IMR-90 (cell line): ENCODE measurements at places on chromosomes 2 and 18. TPM values are rescaled to one million over a fixed set of nuclear protein-coding genes. Genes with fewer than 3 reads are reported as not detected.

DNA sequence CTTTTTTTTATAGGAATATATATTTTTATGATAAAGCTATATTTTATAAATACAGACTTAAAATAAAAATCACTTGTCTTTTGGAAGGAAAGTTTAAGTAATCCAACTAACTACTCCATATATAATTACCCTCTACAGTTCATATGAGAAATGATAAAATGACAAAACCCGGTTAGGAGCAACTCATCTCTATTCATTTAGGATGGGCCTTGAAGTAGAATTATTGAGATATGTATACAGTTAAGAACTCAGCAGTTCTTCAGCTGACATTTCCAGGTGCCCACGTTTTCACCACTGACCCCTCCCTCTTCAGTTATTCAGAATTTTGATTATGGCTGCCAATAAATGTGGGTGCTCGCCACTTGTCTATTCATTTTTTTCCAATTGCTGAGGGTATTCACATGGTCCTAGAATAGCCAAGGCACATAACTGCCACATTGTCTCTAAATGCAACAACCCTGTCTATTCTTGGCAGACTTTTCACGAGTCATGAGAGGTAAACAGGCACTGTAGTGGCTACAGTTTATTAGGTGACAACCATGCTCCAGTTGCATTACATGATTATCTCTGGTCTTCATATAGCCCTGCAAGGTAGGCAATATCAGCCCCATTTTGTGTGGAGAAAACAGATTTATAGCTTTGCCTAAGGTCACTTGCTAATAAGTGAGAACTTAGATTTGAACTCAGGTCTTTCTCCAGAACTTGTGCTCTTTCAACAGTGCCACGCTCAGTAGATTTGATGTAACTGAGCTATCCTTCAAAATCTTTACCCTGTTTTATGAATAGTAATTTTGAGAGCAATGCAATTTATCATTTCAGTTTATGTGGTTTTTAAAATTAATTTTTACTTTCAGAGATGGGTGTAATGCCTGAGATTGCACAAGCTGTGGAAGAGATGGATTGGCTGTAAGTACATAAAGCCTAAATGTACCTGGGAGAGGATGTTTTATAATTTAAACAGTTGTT, 2.9 kb downstream of the DDX1 start:
- no peak for DNase-seq

DNA sequence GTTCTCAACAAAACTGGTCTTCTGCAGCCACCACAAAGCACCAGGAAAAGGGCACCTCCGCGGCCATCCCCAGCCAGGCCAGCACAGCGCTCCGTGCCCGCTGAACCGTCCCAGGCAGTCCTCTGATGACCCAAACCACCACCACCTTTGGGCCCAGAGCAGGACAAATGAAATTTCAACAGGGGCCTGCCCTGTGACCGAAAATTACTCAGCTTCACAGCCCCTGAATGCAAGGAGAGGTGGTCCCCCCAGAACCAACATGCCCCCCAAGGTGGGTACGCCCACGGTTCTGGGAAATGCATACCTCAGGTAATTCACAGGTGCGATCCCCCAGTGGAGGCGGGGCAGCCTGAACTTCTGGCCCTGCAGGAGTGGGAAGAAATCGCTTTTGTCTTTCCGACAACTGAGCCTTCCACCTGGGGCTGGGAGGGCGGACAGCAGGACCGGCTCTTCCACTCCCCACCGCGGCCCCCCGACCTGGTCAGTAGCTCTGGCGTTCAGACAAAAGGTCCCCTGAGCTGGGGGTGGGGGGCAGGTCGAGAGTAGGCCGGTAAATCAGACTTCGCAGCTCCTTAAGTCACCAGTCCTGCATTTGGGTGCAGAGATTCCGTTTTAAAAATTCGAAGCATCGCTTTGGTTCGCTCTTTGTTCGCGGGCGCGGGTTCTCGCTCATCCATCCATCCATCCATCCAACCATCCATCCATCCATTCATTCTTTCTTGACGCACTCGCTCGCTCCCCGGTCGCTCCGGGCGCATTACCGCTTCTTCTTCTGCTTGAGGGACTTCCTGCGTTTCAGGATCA, 1.4 kb downstream of the ARL4C start:
- DNase-seq: no peak

DNA sequence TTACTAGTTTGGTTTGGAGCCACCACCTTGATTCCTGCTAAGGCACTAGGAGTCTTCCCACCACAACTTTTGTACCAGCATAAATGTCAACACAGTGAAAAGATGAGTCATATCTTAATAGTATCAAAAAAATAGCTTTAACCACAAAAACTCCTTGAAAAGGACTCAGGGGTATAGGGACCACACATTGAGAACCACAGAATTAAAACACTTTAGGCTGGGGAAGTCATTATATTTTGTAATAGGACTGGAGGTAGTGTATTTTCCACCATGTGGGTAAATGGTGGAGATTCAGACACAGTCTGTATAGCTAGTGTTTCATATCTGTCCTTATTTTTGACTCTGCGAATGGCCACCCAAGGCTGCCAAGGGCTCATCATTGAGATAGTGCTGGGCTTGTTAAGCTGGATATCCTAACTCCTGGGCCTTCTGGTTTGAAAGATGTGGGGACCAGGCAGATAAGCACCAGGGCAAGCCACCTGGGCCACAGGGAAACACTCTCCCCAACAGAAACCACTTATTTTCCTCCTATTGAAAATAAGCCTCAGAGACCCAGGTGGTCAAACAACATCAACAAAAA, 19.1 kb upstream of the FHL2 start:
- DNase-seq: peak; percentile 56

DNA sequence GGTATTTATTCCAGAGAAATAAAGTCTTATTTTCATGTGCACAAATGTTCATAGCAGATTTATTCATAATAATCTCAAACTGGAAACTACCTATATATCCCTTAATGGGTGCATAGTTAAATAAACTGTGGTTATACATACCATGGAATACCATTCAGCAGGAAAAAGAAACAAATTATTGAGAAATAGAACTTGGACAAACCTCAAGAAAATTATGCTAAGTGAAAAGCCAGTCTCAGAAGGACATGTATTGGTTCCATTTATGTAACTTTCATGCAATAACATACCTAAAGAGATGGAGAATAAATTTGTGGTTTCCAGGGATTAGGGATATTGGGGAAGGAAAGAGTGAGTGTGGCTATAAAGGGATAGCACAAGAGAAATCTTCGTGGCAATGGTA, 452.6 kb downstream of the SETBP1 start:
- DNase-seq: no peak

DNA sequence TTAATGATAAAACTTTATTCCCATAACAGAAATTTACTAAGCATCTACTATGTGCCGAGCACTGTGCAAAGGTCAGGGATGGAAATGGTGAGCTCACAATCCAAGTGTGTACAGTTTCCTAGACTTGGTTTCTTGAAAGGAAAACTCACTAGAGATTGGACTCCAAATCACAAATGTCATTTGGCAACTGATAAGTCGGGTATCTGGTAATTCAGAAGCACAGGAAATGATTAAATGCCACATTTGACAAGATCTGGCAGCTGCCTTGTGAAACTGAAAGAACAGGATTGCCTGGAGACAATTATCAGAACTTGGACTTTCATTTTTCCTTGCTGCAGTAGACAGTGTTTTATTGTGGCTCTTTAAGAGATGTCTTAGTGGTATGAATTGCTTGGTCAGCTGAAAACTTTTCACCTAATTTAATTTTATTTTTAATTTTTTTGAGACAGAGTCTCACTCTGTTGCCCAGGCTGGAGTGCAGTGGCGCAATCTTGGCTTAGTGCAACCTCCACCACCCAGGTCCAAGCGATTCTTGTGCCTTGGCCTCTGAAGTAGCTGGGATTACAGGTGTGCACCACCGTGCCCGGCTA, 19.2 kb downstream of the ITGA6 start:
- no peak for DNase-seq

DNA sequence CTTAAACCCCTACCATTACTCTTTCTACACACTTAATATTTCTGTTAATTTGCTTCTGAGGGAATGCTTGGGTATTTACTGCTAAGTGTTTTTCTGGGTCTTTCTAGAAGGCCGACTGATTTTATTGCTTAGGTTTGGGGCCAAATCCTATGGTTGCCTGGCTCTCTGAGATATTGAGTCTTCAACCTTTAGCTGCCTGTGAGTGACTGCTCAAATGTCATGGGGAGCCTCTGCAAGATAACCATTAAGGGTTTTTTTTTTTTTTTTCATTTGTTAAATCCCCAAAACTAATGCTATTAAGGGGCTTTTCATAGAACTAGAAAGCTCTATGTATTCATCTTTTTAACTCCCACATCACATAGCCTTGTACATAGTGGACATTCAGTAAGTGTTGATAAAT, 5.0 kb downstream of the OSBPL6 start:
- DNase-seq: no peak

- no peak for DNase-seq
These were observed 32.7 kb upstream of the MYCN start for GRCh38 chr2:15907461-15908324.

DNA sequence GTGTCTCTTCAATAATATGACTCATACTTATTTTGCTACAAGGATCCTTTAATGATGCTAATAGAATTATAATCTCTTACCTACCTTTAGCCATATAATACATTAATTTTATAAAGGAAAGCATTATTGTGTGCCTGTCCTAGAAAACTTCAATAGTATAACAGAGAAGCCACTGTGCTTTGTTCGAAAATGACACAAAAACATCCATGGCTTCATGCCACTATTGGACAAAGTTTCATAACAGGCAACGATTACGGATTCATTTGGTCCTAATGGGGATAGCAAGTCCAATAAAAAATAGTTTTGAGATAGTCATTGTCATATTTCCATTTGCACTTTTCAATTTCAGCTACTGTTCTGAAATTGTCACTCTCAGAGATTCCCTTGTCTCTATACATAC, 52.5 kb upstream of the CCDC150 start:
- no peak for DNase-seq

GRCh38 chr2:167438206-167438605, 549.9 kb downstream of the XIRP2 start:
- DNase-seq: peak; percentile 67

GRCh38 chr18:62152844-62153243, 34.0 kb downstream of the PIGN start:
- DNase-seq: no peak

GRCh38 chr2:149651229-149651628, 63.7 kb upstream of the MMADHC start:
- no peak for DNase-seq

GRCh38 chr2:229410264-229410663, 139.2 kb upstream of the PID1 start:
- no peak for DNase-seq

DNA sequence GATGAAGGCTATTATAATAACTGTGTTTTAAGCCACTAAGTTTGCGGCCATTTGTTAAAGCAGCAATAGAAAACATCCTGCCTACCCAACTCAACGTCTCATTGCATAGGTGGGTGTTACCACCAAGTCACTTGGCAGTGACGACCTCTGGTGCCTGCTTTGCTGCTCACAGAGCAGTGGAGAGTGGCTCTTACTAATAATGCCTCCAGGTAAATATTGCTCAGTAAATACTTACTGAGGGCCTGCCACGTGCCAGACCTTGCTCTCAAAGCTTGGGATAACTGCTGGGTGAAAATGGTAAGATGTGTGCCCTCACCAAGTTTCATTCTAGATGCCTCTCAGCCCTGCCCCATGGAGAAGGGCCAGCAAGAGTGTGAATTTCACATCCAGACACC, 27.7 kb downstream of the ITGA6 start:
- no peak for DNase-seq

DNA sequence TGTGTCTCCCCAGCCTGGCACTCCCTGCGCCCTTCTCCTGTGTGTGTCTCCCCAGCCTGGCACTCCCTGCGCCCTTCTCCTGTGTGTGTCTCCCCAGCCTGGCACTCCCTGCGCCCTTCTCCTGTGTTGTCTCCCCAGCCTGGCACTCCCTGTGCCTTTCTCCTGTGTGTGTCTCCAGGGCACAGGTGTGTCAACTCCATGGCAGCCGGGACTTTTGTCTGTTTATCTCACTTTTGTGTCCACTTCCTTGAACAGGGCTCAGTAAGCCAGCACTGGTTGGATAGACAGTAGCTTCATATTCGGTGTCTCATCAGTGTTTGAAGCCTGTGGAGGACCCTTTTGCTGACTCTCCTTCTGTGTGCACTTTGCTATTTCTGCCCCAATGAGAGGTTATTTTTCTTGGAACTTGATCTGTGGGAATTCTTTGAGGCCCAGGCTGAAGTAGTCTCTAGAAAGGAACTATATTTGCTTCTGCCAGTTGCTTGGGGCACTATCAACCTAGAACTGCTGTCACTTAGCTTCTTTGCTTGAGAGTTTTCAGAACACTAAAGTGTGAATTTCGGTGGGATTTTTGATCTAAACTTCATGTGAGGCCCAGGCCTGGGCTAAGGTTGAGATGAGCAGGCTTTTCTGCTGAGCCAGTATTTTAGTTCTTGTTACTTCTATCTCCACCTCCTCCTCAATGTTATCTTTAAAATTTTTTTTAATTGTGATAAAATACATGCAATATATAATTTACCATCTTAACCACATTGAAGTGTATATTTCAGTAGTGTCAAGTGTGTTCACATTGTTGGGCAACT, 8.3 kb upstream of the ASB1 start:
- peak; percentile 69 for DNase-seq

GRCh38 chr2:1640301-1641135, 103.8 kb downstream of the PXDN start:
- DNase-seq: no peak

GRCh38 chr2:56047136-56047535, 123.6 kb upstream of the EFEMP1 start:
- no peak for DNase-seq

DNA sequence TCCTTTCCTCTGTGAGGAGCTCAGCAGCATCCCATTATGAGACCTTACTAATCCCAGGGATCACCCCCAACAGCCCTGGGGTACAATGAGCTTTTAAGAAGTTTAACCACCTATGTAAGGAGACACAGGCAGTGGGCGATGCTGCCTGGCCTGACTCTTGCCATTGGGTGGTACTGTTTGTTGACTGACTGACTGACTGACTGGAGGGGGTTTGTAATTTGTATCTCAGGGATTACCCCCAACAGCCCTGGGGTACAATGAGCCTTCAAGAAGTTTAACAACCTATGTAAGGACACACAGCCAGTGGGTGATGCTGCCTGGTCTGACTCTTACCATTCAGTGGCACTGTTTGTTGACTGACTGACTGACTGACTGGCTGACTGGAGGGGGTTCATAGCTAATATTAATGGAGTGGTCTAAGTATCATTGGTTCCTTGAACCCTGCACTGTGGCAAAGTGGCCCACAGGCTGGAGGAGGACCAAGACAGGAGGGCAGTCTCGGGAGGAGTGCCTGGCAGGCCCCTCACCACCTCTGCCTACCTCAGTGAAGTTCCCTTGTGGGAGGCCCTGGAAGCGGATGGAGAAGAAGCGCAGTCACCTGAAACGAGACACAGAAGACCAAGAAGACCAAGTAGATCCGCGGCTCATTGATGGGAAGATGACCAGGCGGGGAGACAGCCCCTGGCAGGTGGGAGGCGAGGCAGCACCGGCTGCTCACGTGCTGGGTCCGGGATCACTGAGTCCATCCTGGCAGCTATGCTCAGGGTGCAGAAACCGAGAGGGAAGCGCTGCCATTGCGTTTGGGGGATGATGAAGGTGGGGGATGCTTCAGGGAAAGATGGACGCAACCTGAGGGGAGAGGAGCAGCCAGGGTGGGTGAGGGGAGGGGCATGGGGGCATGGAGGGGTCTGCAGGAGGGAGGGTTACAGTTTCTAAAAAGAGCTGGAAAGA, 7.6 kb downstream of the PROC start:
- DNase-seq: no peak

The VSNL1 gene
- 0.24 and 0.32 TPM in 2 replicates for polyA plus RNA-seq

The KYNU gene
- polyA plus RNA-seq: 0.53 and 0.75 TPM in 2 replicates
